GM13977 (cell line): ENCODE measurements at places on chromosomes 7 and 10.
A peak's percentile ranks its signal among the peaks of the same experiment; 100 is the strongest.

DNA sequence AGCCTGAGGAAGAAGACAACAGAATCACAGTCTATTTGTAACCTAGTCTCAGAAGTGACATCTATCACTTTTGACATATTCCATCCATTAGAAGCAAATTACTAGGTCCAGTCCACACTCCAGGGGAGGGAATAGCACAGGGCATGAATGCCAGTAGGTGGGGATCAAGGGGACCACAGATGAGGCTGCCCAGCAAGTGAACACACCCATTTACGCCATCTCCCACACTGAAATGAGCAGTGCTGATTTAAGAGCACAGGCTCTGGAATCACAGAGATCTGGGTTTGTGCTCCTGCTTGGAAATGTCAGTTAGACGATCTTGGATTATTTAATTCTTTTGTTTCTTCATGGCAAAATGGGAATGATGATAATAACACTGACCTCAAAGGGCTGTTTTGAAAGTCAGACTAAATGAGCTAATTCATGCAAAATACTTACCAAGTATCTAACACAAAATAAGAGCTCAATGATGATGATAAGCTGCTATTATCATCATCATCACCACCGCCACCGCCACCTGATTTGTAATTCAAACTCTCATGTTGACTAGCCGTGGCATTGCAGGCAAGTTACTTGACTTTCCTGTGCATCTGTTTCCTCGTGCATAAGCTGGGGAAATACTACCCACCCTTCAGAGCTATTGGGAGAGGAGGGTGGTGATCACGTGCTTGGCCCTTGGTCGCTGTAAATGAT lies 138.9 kb upstream of the KLF14 start:
- DNase-seq: no peak

GRCh38 chr7:44449584-44449928 lies 40.9 kb downstream of the NUDCD3 start:
- DNase-seq: no peak

- DNase-seq: no peak
Observed at GRCh38 chr10:100182908-100183307, 2.9 kb downstream of the ERLIN1 start.

GRCh38 chr10:128067691-128068397 lies 58.4 kb downstream of the MKI67 start:
- no peak for DNase-seq

DNA sequence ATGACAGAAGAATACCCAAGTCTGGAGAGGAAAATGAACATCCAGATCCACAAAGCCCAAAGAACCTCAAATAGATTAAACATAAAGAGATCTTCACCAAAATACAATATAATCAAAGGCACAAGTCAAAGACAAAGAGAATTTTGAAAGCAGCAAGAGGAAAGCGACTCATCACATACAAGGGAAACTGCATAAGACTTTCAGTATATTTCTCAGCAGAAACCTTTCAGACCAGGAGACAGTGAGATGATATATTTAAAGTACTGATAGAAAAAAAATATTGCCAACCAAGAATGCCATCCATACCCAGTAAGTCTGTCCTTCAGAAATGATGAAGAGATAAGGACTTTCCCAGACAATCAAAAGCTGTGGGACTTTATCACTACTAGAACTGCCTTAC lies 81.5 kb upstream of the GALNT17 start:
- DNase-seq: no peak

DNA sequence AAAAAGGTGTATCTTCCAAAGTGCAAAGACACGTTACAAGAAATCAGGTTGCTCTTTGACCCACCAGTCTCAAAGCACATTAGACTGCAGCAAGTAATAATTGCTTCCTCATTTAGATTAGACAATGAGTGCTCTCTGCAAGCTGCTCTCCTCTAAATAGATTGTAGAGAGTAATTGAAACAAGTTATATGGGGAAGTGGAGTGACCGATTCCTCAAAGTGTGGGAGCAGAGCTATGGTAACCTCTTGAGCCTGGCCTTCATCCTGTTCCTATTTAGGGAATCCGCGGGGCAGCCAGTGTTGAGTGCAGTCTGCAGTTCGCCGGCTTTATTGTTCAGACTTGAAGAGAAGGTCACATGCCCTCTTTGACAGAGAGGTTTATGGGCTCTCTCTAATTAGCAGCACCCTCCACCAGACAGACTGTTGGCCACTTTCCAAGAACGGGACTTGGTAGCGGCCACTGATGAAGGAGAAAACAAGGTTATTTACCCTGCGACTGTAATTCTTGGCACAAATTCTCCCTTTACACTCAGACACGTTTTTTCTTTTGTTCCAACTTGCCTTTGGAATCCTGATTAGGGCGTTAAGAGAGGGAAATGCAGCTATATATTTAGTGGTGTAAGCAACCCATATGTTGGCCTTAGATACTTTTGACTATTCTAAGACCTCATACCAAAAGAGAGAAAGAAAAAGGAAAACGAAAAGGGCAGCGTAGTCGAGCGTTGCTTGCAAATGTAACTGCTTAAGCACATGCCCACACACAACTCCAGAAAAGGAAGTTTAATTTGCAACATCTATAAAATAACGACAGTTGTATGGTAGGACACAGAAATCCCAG lies 107.5 kb downstream of the REEP3 start:
- peak; percentile 66 for DNase-seq

DNA sequence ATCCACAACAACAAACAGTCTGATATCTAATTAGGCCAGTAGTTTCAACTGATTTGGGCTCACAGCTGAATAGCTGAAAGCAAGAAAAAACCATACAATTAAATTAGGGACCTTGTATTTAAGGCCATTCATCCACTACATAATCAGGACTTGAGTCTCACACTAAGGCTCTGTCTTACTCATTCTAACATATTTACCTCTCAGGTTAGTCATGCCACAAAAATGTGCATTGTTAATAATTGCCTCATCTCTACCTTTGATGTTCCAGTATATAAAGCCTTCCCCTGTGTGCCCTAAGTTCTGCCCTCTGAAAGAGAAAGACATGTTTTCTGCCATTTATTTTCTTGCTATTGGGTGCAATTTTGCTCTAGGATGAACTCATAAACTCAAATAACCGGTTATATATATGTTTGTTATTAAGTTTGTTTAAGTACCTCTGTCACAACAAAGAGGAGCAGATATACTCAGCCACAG lies 5.3 kb upstream of the C1GALT1 start:
- no peak for DNase-seq

GRCh38 chr7:158976468-158976848 lies 120.1 kb downstream of the DYNC2I1 start:
- DNase-seq: no peak

GRCh38 chr7:23247603-23248335 lies 1.2 kb downstream of the GPNMB start:
- DNase-seq: peak; percentile 54

DNA sequence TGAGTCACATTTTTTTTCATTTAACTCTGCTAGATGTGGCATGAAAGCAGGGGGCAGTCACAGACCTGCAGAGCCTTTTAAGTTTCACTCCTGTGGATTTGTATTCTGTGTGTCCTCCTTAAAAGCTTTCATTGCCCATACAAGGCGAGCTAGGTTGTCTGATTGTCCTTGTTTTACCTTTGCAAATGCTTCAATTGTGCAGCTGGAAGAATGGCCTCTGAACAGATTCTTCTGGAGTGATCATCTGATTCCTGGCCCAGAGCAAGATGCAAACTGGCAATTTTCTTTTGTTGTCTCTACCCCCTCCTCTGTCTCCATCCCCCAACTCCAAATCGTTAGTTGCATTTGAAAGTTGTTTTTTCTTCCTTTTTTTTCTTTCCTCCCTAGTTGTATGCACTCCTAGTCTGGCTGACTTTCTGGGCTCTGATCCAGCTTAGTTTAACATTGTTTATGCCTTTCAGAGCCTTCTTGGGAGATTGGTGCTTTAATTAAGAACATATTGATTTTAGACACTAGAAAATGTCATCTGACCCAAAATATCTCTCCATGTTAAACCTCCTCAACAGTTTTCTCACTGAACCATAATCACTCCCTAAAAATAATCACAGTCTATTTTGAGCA lies 150.2 kb downstream of the REEP3 start:
- no peak for DNase-seq

GRCh38 chr10:90857635-90858460 lies at the start of gene HTR7:
TSS of gene HTR7 (minus strand) at chr10:90858039. CDS start at chr10:90857671, 368 bp downstream.
- peak; percentile 82 for DNase-seq

DNA sequence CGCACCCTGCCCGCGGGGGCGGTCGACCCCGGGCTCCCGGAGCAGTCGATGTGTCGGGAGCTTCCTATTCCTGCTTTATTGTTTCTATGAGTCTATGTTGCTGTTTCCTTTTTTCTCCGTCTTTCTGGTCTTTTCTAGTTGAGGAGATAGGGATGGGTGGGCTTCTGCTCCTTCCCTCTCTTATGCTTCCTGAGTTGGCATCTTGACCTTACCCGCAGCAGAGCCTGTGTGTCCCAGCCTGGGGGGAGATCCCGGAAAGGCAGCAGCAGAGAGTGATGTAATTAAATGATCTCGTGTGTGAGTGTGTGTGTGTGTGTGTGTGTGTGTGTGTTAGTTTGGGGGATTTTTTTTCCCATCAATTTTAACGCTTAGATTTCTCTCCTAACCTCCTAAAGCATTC lies 486 bp upstream of the SORCS1 start:
- DNase-seq: no peak

- no peak for DNase-seq
Observed at GRCh38 chr10:23479798-23480473, 41.1 kb downstream of the OTUD1 start.

GRCh38 chr10:17643339-17643754 lies 604 bp upstream of the STAM start:
- DNase-seq: peak; percentile 40

DNA sequence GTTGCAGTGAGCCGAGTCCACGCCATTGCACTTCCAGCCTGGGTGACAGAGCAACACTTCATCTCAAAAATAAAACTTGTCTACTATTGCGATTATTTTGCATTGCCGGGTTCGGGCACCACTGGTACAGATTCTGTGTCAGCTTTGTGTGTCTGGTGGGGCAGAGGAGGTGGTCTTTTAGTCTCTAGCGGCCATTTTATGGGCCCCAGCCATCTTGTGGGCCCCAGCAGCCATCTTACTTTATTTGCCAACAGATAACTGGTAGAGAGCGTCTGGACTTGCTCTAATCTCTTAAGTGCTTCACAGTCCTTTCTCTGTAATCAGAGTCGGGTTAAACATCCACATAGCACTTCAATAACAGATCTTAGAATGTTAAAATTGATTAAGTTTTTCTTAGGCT lies 4.9 kb downstream of the BUD23 start:
- DNase-seq: no peak

- DNase-seq: no peak
Observed at GRCh38 chr10:26780793-26781601, 79.8 kb downstream of the ABI1 start.

- DNase-seq: no peak
Observed at GRCh38 chr10:110151467-110151866, 55.9 kb upstream of the MXI1 start.

GRCh38 chr10:70303730-70304129 lies 19.9 kb upstream of the NPFFR1 start:
- no peak for DNase-seq

DNA sequence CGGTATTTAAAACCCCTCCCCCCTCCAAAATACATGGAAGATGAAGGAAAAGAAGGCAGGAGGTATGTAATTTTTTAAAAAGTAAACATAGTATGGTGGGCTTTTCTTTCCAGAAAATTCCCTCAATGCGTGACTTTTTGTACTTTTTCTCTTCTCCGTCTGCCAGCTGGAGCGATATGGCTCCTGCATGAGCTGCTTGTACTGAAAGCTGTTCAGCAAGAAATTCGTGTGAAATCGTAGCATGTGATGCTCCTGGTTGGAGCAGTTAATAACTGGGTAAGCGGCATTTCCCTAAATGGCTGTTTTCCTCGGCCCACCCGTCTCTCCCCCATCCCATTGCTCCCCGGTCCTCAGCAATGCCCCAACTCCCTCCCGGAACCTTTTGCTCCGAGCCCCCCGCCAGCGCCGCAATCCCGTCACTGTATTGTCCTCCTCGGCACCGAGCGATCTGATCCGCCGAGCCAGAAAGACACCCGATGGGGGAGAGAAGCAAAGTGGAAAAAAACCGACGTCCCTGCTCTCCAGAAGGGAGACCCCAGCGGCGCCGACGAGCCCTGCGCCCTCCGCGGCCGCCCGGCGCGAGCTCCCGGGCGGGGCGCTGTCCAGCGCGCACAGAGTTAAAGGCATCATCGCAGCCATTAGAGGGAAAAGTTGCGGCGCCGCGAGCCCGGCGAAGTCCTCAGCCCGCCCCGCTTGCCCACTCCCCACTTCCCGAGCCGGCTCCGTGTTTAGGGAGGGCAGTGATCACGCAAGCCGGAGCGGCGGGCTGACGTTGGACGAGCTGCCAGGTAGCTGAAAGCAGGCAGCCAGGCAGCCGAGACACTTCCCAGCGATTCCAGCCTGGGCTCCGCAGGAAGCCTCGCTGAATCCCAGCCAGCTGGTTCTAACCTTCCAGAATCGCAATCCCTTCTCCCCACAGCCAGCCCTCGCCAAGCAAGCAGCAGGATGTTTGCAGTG lies at the start of gene VSTM2A:
TSS of gene VSTM2A (plus strand) at position 707 of the 957 bp plus-strand sequence. CDS start 356 bp downstream, outside the sequence.
- DNase-seq: no peak
